Stimulated activated CD8-positive, alpha-beta memory T cell treated with anti-CD3 and anti-CD28 coated beads, Interleukin-15, amount 100 ng/mL, for 1 hour (primary cell): ENCODE measurements at places on chromosomes 3 and 15.

GRCh38 chr15:101498717-101499480, 9.4 kb upstream of the PCSK6 start:
- DNase-seq, result no peak

GRCh38 chr15:22253676-22254408, 173.5 kb downstream of the OR4M2 start:
- no peak for DNase-seq

GRCh38 chr15:77499087-77499760, 78.5 kb downstream of the HMG20A start:
- DNase-seq, result no peak

DNA sequence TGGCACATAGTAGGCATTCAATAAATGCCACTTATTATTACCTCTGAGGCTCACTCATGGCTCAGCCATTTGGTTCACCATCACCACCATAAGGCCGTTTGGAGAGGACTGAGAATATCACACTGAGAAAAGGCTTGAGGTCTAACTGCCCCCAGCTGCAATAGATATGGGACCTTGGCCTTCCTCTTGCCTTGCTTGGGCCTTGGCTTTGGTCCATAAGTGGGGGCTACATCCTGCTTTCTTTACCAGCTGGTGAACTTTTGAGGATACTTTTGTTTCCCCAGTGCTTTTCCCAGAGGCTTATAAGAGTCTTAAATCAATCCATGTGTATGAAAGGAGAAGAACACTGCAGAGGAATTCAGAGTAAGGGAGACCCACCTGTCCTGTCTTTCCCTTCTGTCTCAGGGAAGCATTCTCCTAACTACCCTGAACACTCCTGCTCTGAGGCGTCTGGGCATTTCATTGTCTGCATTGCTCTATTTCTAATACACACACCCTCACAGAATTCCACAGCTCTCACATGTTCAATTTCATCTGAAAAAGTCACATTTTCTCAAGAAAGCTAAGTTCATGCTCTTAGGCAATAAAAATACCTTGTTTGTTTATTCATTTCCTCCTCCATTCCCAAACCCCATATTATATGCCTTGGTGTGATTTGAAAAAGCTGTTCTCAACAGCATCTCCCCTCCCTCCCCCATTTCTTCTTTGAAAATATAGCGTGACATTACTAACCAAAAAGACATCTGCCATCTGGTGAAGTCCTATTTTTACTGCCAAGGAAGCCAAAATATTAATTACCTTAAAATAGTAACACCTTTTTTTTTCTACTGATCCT, 22.5 kb upstream of the KCNMB2 start:
- no peak for DNase-seq

GRCh38 chr3:177212278-177212610, 15.0 kb upstream of the TBL1XR1 start:
- no peak for DNase-seq
